Activated CD8-positive, alpha-beta T cell treated with anti-CD3 and anti-CD28 coated beads for 36 hours (primary cell): ENCODE measurements at places on chromosomes 1 and 21. TPM values are rescaled to one million over a fixed set of nuclear protein-coding genes. Genes with fewer than 3 reads are reported as not detected.
A peak's percentile ranks its signal among the peaks of the same experiment; 100 is the strongest.

The DNTTIP2 gene
- 81.7 TPM for total RNA-seq

The DFFA gene
- total RNA-seq, result 76.7 TPM

The OR14A16 gene
- total RNA-seq, result not detected

The FCRLB gene
- 0.68 TPM for total RNA-seq

The HOOK1 gene
- total RNA-seq, result 15.9 TPM

The TBX15 gene
- total RNA-seq, result not detected

DNA sequence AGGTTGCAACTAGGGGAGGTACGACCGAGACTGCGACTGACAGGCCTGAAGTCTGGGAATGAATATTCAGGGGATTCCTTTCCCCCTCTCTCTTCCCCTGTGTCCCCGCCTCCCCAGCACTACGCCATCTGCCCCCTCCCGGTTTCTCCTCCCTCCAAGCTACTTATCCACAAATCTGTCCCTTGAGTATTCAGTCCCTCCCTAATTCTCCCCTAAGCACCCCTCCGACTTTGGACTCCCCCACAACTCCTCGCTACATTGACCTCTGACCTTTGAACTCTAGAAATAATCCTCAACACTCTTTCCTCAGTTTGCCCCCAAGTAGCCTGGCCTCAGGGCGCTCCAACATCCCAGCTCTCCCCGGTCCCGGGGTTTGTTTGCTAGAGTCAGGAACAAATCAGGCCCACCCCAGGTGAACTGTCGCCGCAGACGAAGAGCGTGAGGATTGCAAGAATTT, 393 bp downstream of the LYSMD1 start:
- H3K27me3 ChIP-seq, result no peaks in the 10 kb centered on the region
- peak overlapping the region; percentile 94 for H3K27ac ChIP-seq
- H3K4me1 ChIP-seq, result peaks cover 53% of the 10 kb centered on the region
- H3K36me3 ChIP-seq, result peaks cover 54% of the 10 kb centered on the region
- peak overlapping the region; percentile 91 for H3K4me3 ChIP-seq

DNA sequence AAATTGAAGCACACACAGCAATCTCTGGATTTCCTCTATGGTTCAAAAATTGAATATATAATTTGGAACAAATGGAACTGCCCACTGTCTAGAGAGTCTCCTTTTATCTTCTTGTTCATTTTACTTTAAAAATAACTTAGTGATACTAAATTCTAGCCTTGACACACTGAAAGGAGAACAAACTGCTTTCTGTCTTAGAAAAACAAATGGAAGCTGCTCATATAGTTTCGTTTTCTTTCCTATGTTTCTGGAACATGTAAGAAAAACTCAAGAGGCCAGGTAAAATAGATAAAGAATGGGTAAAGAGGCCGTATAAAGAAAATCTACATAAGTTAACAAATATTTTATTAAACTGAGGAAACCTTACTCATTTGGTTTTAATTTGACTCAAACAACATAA, 332.7 kb downstream of the NEGR1 start:
- no peaks in the 10 kb centered on the region for H3K27me3 ChIP-seq
- no peak for DNase-seq
- H3K4me3 ChIP-seq, result no peak overlapping the region
- H3K4me1 ChIP-seq, result no peaks in the 10 kb centered on the region
- H3K36me3 ChIP-seq, result no peaks in the 10 kb centered on the region

DNA sequence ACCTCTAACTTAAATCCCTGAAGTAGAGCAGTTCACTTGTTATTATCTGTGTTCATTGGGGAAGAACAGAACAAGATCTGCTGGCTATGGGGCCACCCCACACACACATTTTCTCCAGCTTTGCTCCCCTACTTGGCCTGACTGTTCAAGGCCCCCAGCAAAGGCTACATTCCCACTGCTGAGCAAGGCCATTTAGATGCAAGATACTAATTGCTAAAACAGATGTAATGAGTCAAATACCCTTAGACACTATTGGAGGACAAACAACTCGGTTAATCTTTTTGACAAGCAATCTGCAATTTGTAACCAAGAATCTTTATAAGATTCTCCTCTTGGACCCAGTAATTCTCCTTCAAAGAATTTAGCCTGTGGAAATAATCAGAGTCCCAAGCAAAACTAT, 67.7 kb downstream of the NAV1 start:
- DNase-seq, result no peak
- H3K27me3 ChIP-seq, result no peaks in the 10 kb centered on the region
- no peak overlapping the region for H3K4me3 ChIP-seq
- H3K36me3 ChIP-seq, result no peaks in the 10 kb centered on the region
- no peak overlapping the region for H3K27ac ChIP-seq
- no peaks in the 10 kb centered on the region for H3K4me1 ChIP-seq

GRCh38 chr1:77906624-77907023, 18.2 kb downstream of the NEXN start:
- H3K4me3 ChIP-seq, result no peak overlapping the region
- H3K27me3 ChIP-seq, result no peaks in the 10 kb centered on the region
- H3K27ac ChIP-seq, result no peak overlapping the region
- no peaks in the 10 kb centered on the region for H3K36me3 ChIP-seq

GRCh38 chr1:4657960-4658541, 3.6 kb downstream of the AJAP1 start:
- H3K4me3 ChIP-seq, result no peak overlapping the region
- no peak for DNase-seq
- H3K4me1 ChIP-seq, result peaks cover 17% of the 10 kb centered on the region
- no peaks in the 10 kb centered on the region for H3K36me3 ChIP-seq

GRCh38 chr1:234331507-234331906, 41.7 kb upstream of the COA6 start:
- H3K27ac ChIP-seq, result no peak overlapping the region
- peaks cover under 1% of the 10 kb centered on the region for H3K36me3 ChIP-seq

DNA sequence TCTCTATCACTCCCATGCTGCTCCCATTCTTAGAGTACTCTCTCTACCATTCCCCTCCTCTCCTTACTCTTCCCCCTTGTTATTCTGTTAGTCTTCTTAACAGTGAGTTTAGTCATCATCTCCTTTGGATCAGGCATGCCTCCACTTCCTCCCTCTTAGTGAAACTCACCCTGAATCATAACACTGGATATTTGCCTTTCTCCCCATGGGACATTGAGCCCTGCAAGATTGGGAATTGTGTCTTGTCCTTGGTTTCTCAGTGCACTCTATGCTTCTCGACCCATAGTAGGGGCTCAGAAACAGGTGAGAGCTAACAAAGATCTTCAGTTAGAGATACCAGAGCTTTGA, 68.3 kb upstream of the GCLM start:
- H3K36me3 ChIP-seq, result no peaks in the 10 kb centered on the region
- H3K27ac ChIP-seq, result no peak overlapping the region
- H3K4me3 ChIP-seq, result no peak overlapping the region
